CD4-positive, alpha-beta T cell treated with Interleukin-4 for 4 hours (primary cell): ENCODE measurements at places on chromosomes 1 and 21.
A peak's percentile ranks its signal among the peaks of the same experiment; 100 is the strongest.

DNA sequence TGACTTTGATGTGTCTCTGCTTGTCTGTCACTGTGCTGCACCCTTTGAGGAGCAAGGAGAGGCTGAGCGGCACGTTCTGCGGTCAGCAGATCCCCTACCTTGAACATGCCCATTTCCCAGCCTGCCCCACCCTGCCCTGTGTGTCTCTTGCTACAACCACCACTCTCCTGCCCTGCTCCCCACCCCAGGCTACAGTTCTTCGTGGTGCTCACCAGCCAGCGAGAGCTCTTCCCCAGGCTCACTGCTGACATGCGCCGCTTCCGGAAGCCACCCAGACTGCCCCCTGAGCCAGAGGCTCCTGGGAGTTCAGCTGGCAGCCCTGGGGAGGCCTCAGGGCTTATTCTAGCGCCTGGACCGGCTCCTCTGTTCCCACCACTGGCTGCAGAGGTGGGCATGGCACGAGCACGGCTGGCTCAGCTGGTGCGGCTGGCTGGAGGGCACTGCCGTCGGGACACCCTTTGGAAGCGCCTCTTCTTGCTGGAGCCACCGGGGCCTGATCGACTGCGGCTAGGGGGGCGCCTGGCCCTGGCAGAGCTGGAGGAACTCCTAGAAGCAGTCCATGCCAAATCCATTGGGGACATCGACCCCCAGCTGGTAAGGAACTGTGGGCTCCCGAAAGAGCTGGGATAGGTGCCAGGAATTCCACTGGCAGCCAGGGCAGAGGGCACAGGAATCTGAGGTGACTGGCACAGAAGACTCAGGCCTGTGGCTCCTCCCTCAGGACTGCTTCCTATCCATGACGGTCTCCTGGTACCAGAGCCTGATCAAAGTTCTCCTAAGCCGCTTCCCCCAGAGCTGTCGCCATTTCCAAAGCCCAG is 5.6 kb downstream of the HYI start:
- no peak for DNase-seq

DNA sequence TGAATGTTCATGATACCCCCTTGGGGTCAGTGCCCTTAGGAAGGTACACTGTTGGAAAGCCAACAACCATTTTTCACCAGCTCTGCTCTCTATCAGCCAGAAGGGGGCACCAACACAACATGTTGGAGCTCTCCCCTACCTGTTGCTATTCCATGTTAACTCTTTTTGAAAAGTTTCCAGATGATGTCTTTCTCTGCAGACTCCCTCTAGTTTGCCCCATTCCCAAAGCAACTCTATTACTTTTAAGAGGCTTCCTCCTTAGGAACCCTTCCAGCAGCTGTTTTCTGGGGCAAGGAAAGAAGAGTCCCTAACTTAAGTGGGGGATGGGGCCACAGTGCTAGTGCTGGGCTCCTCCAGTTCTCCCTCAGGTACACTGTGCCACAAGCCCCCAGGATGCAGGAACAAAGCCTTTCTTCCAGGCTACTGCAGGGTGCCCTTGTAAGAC is 22.9 kb upstream of the NDC1 start:
- DNase-seq, result peak; percentile 53

- no peak for DNase-seq
These were observed 66.7 kb downstream of the MAGI3 start for GRCh38 chr1:113456967-113457366.

- no peak for DNase-seq
These were observed 13.3 kb downstream of the SCNN1D start for GRCh38 chr1:1293263-1294249.

DNA sequence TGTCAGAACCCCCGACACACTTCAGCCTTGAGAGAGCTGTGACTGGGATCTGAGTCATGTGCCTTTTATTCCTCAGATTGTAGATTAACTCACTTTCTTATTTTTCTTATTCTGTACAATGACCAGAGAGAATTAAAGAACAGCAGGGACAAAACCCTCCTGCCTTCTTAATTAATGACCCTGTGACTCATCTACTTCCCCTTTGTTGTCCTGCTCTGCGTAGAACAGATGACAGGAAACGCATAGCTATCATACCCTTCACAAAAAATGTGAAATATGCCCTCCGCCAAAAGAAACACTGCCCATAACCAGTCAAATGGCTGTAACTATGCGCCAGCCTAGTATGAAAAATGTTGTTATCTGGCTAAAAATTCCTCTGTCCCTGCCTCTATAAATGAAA is 9.1 kb upstream of the PADI2 start:
- no peak for DNase-seq
